Central memory CD8-positive, alpha-beta T cell (primary cell): ENCODE measurements at places on chromosomes 16 and 17.
A peak's percentile ranks its signal among the peaks of the same experiment; 100 is the strongest.

DNA sequence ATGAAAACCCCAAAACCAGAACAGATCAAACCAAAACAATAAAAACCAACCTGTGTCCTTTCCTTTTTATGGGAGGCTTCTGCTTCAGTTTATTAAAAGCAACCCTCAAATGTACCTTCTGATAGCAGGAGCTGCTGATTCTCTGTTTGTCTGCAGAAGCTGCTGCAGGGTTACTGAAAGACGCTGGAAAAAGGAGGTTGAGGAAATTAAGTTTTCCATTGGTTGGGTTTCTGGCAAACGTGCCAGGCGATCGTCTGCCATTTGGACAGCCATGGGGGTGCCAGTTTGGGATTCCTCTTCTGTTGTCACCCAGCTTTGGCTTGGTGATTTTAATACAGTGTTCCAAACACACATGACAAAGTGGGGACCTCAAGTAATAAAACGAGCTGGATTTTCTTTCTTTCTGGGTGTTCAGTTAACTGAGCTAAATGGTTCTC, 185.4 kb upstream of the ZFHX3 start:
- H3K4me3 ChIP-seq, result no peak overlapping the region
- no peaks in the 10 kb centered on the region for H3K27me3 ChIP-seq
- H3K4me1 ChIP-seq, result no peaks in the 10 kb centered on the region
- no peaks in the 10 kb centered on the region for H3K36me3 ChIP-seq
- H3K27ac ChIP-seq, result no peak overlapping the region
- no peak for DNase-seq

DNA sequence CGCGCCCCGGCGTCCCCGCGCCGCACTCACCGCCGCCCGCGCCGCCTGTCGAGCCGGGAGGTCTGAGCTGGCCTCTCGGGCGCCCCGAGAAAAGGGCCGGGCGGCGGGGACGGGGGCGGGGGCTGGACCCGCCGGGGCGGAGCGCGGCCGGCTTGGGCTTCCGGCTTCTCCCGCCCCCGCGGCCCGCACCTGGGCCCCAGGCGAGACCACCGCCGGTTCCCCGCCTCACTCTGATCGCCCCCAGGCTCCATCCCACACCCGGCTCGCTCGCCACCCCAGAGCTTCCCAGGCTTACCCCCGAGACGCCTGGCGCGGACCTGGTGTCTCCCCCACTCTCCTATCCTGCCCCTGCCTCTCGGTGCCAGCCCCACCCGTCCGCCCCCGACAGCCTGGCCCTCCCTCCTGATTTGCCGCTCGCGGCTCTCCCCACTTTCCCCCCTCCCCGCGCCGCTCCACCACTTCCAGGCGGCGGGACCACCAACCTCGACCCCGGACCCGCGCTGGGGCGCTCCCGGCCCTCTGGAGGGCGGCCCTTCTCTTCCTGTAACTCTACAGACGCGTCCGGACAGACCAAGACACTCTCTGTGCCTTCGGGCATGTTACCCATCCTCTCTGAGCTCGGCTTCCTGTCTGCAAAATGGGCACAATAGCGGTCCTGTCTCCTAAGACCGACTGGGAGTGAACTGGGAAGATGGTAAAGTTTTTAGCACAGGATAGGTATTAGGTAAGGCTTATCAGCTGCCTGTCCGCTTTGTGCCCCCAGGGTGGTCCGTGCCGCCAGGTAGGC, at the start of gene LITAF:
LITAF (minus strand) TSS at position 64 of the 787 bp plus-strand sequence. CDS start 30,189 bp downstream, outside the sequence.
- peak within 1 kb of the TSS; percentile 96 for H3K27ac ChIP-seq
- H3K4me3 ChIP-seq, result peak within 1 kb of the TSS; percentile 95
- H3K27me3 ChIP-seq, result no peaks in the 10 kb centered on the region
- H3K4me1 ChIP-seq, result peaks cover 49% of the 10 kb centered on the region

DNA sequence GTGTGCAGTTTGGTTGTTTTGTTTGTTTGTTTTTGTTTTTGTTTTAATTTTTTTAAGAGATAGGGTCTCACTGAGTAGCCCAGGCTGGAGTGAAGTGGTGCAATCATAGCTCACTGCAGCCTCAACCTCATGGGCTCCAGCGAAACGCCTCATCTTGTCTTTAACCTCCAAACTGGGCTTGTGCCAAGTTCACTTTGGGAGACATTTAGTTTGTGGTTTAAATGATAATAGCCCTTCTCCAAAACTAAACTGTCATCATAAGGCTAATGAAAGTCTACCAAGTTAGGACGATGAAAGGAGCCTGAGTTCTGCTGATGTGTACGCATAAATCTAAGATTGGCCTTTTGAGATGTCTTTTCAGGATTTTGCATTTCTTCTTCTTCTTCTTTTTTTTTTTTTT, 6.5 kb upstream of the CARD14 start:
- no peak for DNase-seq
- no peaks in the 10 kb centered on the region for H3K36me3 ChIP-seq
- H3K4me1 ChIP-seq, result peaks cover 7% of the 10 kb centered on the region
- H3K4me3 ChIP-seq, result no peak overlapping the region
- H3K27me3 ChIP-seq, result peaks cover 59% of the 10 kb centered on the region

GRCh38 chr17:61352781-61353491, 46.7 kb upstream of the TBX2 start:
- H3K36me3 ChIP-seq, result no peaks in the 10 kb centered on the region
- H3K27ac ChIP-seq, result no peak overlapping the region

DNA sequence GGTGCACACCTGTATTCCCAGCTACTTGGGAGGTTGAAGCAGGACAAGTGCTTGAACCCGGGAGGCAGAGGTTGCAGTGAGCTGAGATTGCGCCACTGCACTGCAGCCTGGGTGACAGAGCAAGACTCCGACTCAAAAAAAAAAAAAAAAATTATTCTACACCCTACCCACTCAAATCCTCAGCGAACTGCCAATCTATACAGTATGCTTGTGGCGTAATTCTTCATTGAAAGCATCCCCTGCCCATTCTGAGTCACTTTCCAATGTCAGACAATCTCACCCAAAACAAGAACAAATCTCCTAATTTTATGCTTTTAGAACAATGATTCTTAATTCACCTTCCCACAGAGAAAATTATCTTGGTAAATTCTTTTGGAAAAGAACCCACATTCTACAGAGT, 12.0 kb downstream of the AMFR start:
- H3K27ac ChIP-seq, result no peak overlapping the region
- H3K36me3 ChIP-seq, result peaks cover 37% of the 10 kb centered on the region
- H3K4me1 ChIP-seq, result peaks cover 18% of the 10 kb centered on the region
- no peaks in the 10 kb centered on the region for H3K27me3 ChIP-seq
- no peak overlapping the region for H3K4me3 ChIP-seq
- DNase-seq, result no peak

- no peak overlapping the region for H3K27ac ChIP-seq
- H3K36me3 ChIP-seq, result no peaks in the 10 kb centered on the region
- H3K4me1 ChIP-seq, result peaks cover 6% of the 10 kb centered on the region
- no peak for DNase-seq
- no peaks in the 10 kb centered on the region for H3K27me3 ChIP-seq
Measured at GRCh38 chr17:32855620-32856019, 21.3 kb downstream of the MYO1D start.

DNA sequence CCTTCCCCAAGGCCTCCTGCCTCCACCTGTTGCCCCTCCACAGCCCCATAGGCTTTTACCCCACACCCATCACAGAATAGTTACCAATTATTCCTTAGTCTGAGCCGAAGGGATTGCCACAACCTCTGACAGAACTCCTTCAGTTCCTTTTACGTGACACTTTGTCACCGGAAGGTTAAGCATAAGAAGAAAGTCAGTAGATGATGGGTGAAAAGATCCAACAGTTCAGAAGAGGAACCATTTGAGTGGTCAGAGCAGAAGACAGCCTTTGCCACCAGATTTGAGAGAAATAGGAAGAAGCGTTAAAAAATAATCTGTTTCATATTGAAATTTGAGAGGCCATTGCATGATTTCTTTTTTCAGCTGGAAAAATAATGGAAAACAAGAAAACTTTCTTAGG, 1.2 kb downstream of the SRR start:
- H3K4me1 ChIP-seq, result peaks cover 39% of the 10 kb centered on the region
- H3K4me3 ChIP-seq, result peak overlapping the region; percentile 82
- H3K27me3 ChIP-seq, result no peaks in the 10 kb centered on the region
- H3K36me3 ChIP-seq, result peaks cover 8% of the 10 kb centered on the region
- no peak overlapping the region for H3K27ac ChIP-seq
- no peak for DNase-seq

- H3K4me3 ChIP-seq, result no peak overlapping the region
- no peak for DNase-seq
- H3K27me3 ChIP-seq, result no peaks in the 10 kb centered on the region
- H3K4me1 ChIP-seq, result no peaks in the 10 kb centered on the region
- H3K27ac ChIP-seq, result no peak overlapping the region
- no peaks in the 10 kb centered on the region for H3K36me3 ChIP-seq
Measured at GRCh38 chr16:78434401-78434800, 334.9 kb downstream of the WWOX start.

DNA sequence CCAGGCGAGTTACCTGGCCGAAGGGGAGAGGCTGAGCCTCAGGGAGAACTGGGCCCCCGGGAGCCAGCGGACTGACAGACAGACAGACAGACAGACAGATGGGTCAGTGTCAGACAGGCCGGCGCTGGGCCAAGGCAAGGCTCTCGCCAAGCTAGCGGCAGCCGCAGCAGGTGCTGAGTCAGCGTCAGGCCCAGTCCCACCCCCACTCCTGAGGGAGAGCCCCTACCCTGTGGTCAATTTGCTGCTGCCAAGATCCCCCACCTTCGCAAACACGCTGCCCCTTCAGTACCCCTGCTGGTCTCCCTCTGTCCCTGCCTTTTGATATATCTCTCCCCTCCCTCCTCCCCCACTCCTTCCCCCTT, 1.5 kb downstream of the FGF11 start:
- no peak overlapping the region for H3K4me3 ChIP-seq
- no peak for DNase-seq
- peaks cover 50% of the 10 kb centered on the region for H3K4me1 ChIP-seq

DNA sequence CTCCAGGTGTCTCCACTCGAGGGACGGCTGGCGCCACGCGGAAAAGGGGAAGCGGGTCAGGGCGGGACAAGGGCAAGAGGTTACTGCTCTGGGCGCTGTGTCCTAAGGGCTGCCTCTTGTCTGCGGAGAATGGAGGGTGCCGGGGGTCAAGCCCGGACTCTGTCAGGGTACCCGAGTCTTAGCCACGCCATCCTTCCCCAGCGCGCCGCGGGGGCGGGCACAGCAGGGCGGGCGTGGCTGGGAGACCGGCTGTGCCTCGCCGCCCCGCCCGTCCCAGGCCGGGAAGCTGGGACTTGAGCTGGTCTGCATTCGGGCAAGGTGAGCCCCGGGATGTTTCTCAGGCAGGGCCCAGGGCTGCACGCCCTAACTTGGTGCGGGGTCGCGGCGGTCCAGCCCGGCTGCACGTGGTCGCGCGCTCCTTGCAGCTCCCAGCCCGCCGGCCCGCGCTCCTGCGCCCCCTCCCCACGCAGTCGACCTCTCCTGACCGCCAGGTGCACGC, 6.2 kb upstream of the ACTG1 start:
- no peak overlapping the region for H3K4me3 ChIP-seq
- H3K36me3 ChIP-seq, result peaks cover 9% of the 10 kb centered on the region
- peaks cover 26% of the 10 kb centered on the region for H3K4me1 ChIP-seq
- no peak overlapping the region for H3K27ac ChIP-seq

GRCh38 chr17:41658846-41659245, 29.8 kb upstream of the EIF1 start:
- no peaks in the 10 kb centered on the region for H3K27me3 ChIP-seq
- H3K4me3 ChIP-seq, result no peak overlapping the region
- DNase-seq, result no peak
- H3K36me3 ChIP-seq, result peaks cover 2% of the 10 kb centered on the region
